ENCODE measurements at places on chromosomes 6 and 20.

DNA sequence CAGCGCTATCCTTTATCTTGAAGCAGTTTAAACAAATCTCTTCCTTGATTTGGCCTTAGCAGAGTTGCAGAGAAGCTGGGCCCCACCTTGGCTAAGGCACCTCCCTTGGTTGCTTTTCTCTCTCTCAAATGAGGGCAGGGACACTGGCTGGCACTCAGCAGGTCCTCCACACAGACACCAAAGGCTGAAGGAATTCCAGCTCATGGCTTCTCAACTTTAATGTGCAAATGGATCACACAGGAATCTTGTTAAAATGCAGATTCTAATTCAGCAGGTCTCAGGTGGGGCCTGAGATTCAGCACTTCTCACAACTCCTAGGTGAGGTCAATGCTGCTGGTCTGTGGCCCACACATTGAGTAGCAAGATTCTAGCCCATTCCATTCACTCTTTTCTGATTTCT lies 25.7 kb downstream of the RIMS4 start:
- peak; percentile 68 for DNase-seq

DNA sequence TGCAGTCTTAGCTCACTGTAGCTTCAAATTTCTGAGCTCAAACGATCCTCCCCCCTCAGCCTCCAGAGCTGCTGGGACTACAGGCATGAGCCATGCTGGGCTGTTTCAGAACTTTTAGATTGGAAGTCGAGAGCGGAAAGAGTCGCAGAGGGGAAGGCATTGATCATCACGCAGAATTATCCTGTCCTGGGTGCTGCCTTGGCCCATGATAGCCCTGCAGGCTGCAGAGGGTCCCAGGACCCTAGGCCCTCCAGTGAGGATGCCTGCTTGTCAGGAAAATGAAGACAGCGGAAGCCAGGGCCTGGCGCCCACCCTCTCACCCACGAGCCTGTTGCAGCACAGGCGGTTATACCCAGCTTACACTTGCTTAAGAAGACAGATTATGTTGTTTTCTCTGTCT lies 9.1 kb downstream of the TMEM181 start:
- no peak for DNase-seq

DNA sequence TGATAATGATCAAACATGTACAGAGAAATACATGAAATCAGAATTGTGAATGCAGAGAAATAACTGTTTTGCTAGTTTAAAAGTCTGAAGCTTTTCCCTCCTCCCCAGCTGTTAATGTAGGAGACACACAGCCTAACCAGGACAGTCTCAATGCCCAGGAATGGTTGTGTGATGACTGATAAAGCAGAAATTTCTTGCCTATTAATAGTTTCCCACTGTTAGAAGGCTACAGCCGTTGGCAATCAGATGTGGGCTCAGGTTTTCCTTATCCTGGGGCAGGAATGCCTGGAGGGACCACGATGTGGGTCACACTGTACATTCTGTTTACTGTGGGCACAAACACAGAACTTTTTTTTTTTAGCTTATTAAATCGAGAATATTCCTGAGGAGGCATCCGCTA lies 1.9 kb downstream of the PPP1R3D start:
- DNase-seq = no peak

DNA sequence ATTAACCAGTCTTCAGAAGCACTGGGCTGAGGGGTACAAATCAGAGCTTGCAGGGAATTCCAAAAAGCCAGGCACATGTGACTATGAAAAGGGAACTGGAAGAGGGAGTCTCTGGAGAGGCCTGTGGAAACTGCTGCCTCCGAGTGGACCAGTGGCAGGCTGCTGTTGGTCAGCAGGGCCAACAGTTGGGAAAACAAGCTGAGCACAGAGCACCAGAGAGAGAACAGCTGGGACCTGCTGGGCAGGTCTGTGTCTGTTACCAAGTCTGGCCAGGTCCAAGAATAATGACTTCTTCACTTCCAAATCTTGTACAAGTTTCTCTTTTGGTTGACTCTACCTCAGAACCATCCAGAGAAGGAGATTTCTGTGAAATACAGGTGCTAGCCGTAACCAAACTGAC lies 81.4 kb downstream of the LIN28B start:
- peak; percentile 53 for DNase-seq

- no peak for DNase-seq
These were observed 22.7 kb downstream of the OLIG3 start for GRCh38 chr6:137471497-137471896.

DNA sequence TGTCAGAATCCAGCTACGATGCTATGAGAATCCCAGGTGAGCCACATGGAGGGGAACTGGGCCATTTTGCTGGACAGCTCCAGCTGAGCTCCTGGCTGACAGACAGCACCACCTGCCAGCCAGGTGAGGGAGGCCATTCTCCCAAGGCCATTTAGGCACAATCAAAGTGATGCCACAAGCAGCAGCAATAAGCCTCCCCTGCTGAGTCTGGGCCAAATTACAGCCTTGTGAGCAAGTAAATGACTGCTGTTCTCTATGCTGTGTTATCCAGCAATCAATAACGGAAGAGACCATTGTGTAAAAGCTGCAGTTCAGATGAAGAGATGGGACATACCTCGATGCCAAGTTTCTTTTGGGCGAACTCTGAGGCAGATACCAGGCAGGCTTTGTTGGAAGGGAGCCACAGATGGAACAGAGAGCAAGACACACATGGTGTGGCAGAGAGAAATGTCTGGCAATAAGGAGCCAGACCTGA lies 14.0 kb upstream of the SCGN start:
- peak; percentile 76 for DNase-seq
